ENCODE measurements at places on chromosomes 4 and X.
A peak's percentile ranks its signal among the peaks of the same experiment; 100 is the strongest.

DNA sequence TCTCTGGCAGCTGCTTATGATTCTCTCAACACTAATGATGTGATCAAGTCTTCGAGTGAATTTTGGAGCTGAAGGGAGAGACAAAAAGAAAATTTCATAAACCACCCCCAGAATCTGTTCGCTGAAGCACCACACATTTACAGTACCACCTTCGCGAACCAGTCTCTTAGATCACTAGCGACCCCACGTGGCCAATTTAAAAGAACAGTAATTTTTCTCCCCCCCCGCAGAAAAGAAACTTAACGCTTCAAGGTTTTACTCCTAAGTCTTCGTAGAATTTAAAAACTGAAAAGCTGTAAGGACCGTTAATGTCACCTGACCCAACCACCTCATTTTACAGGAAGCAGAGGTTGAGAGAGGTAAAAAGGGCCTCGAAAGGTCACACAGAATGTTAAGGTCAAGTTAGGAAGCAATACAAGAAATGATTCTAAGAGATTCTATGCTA, 187.5 kb downstream of the QDPR start:
- DNase-seq: peak; percentile 1

GRCh38 chrX:69523314-69523713, 19.2 kb downstream of the NALF2 start:
- no peak for DNase-seq

DNA sequence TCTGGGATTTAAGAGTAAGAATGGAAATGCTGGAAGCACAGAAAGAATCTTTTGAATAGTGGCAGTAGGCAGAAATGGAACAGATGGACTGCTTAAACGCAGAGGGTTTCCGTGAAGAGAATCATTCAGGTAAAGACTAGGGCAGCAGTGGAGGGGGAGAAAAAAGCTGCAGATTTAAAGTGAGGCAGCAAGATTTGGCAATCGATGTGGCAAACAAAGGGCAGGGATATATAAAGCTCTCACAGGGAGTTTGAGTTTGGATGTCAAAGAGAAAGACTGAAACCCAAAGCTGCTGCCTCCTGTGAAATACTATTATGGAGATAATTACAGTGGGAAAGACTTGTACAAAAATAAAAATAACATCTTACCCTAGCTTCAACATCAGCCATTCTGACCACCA, 384.0 kb downstream of the CENPC start:
- no peak for DNase-seq

- no peak for DNase-seq
These were observed 116.7 kb downstream of the HMX1 start for GRCh38 chr4:8754634-8755589.

- DNase-seq: no peak
These were observed 25.6 kb downstream of the KDM6A start for GRCh38 chrX:44898411-44899221.

DNA sequence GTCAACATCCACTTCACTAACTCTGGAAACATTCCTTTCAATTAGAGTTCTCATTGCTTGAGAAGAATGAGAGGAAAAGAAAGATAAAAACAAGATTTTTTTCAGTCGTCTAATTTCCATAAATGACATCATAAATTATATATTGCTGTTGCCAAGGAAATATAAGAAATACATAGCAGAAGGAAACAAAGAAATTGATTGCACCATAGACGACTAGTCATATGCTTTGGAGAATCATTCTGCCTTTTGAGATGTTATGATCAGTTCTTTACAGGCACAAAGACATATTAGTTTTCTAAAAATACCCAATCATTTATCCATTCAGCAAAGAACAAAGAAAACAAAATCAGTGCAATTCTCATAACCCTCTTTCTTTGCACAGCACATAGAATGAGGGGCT, 672 bp upstream of the C1QTNF7 start:
- no peak for DNase-seq

GRCh38 chr4:22762548-22762947, 69.8 kb downstream of the GBA3 start:
- no peak for DNase-seq

GRCh38 chr4:108049406-108049805, 59.7 kb downstream of the HADH start:
- no peak for DNase-seq

DNA sequence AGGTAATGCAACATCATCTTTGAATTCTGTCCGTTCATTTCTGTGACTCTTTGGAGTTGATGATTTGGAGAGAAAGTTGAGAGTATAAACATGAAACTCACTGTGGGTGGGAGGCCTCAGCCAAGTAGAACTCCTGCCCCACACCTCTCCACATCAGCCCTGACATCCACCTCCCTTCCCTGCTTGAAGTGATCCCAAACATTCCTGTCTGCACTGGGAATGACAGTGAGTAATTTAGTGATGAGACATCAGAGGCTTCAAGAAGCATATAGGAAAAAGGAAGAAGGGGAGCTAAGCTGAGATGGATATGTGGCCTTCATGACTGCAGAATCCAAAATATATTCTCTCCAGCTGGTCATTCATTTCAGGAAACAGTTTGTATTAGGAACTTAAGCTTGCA, 151.8 kb downstream of the SPATA18 start:
- no peak for DNase-seq

DNA sequence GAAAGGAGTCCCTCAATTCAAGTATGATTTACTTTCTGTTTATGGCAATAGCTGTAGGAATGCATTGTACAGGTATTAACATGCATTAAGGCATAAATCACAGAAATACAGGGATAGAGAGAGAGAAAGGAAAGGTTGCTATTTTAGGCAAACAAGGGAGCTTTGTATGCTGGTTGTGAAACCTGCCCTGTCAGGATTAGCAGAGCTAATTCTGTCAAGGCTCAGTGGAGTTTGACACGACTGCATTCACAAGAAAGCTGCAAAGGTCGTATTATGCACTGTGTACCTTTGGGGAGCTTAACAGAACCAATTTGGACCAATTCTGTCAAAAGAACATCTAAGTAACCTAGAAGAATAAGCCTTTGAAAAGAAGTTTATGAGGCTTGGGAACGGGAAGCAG, 239.3 kb downstream of the GRIA2 start:
- no peak for DNase-seq

GRCh38 chrX:154135458-154136229, 8.4 kb upstream of the OPN1LW start:
- DNase-seq: peak; percentile 24

GRCh38 chrX:106903291-106903824, at the start of gene RIPPLY1:
Gene RIPPLY1, minus strand, starts transcription at chrX:106903341. Its CDS starts 54 bp downstream, at chrX:106903287.
- DNase-seq: peak; percentile 63

DNA sequence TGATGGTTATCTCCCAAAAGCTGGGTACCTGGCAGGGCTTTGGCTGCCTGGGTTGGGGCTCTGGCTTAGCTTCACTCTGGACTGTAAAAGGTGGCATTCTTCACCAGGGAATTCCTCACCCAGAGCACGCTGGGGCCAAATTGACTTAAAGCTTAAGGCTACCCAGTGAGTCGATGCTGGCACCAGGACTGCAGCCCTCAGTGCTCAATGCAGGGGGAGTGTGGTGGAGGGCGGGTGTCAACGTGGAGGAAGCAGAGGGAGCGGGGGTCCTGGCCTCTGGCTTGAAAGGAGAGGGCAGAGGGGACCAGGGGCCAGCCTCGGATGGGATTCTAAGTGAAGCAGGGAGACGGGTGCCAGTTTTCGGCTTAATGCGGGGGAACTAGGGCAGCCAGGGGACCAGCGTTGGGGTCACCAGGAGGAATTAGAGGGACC, 446 bp upstream of the FAM50A start:
- no peak for DNase-seq

- no peak for DNase-seq
These were observed 33.3 kb downstream of the SLIT2 start for GRCh38 chr4:20284990-20285389.

GRCh38 chr4:10051517-10052135, 30.3 kb upstream of the SLC2A9 start:
- DNase-seq: no peak

DNA sequence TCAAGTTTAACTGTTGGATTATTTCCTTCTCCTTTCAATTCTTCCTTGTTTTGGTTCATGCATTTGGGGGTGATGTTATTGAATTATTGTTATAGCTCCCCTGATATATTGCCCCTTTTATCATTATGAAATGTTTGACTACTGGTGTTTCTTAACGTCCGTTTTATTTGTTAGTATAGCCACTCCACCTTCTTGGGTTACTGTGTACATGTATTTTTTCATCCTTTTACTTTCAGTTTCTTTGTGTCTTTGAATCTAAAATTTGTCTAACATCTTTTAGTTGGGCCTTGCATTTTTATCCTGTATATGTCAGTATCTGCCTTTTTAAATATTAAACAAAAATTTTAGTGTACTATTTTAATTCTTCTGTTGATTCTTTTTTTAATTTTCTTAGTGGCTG, 88.7 kb downstream of the TNIP2 start:
- DNase-seq: no peak

- peak; percentile 42 for DNase-seq
These were observed 36.3 kb downstream of the SULT1E1 start for GRCh38 chr4:69823481-69824186.

GRCh38 chrX:46117234-46117633, 428.0 kb downstream of the ZNF674 start:
- DNase-seq: no peak

- DNase-seq: no peak
These were observed 71.4 kb upstream of the TTC29 start for GRCh38 chr4:147017081-147017480.

GRCh38 chr4:10273030-10273429, 156.4 kb upstream of the WDR1 start:
- DNase-seq: no peak

DNA sequence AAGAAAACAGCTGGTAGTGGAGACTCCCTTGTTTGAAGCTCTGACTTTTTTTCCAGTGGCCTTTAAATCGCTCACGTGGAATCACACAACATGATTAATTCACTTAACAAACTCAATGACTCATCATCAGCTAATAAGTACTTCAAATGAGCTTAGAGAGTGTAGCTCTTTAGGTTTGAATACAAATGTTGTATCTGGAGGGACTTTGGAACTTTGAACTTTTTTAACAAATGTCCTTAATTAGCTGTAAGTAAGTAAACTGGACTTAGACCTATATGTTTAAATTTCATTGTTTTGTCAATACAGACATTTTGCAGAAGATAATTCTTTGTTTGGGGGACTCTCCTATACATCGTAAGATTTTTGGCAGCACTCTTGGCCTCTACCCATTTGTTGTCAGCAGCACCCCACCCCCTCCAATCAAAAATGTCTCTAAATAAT, 581.1 kb downstream of the SPRY1 start:
- DNase-seq: peak; percentile 40

GRCh38 chr4:148634476-148634875, 192.3 kb upstream of the NR3C2 start:
- DNase-seq: peak; percentile 91

DNA sequence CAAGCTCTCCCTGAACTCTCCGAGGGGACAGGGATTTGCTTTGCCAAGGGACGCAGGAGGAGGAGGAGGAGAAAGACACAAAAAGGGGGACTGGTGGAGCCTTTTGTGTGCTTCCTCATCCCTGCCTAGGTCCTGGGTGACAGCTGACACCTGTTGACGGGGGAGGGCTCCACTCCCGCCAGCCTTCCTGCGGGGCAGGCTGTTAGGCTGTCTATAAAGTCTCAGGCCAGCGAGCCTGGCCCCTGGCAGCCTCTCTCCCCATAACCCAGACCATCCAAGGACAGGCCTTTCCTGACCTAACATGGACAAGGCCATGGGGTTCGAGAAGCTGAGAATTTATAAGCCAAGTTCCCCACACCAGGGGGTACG, 832 bp upstream of the EVC2 start:
- peak; percentile 87 for DNase-seq

GRCh38 chrX:45794323-45794994, 593.8 kb upstream of the DIPK2B start:
- no peak for DNase-seq

DNA sequence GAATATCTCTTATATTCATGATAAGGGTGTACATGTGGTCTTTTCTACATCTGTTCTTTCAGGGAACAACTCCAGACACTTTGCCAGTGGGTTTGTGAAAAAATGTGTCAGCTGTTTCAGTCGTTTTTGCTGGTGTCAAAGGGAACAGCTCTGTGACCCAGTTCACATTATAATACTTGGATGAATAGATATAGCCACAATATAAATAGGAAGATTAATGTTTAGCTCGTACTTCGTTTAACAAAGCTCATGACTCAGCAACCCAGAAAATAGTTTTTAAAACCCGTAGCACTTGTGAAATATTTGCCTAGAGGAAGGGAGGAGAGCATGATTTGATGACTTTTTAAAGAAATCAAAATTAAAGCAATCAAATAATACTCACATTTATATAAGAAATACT, 7.9 kb downstream of the LIAS start:
- DNase-seq: peak; percentile 78

DNA sequence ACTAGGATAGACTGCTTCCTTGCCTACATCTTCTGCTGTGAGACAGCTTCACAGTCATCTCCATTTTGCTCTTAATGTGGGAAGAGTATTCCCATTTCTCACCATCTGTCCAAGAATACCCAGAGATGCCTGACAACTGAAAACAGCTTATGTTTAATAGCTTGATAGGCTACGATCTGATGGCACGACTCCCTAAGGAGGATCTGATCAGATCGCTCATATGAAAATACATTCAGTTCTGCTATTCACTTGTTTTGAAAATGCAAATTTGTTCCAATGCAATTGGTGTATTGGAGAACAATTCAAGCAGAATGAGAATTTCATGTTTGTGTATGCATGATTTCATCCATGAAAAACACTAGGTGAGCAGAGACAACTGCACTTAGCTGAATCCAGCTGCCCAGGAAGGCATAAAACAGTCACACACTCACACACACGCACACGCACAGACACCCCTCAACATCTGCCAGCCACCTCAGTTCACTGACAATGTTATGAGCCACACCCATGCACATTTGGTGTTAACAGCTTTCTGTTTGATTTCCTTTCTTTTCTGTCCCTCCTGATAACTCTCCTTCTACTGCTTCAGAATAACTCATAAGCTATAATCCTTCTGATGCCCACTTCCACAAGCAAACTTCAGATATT, 29.6 kb downstream of the TRIML1 start:
- DNase-seq: no peak

GRCh38 chrX:129116676-129117470, 406.4 kb downstream of the SMARCA1 start:
- DNase-seq: no peak

DNA sequence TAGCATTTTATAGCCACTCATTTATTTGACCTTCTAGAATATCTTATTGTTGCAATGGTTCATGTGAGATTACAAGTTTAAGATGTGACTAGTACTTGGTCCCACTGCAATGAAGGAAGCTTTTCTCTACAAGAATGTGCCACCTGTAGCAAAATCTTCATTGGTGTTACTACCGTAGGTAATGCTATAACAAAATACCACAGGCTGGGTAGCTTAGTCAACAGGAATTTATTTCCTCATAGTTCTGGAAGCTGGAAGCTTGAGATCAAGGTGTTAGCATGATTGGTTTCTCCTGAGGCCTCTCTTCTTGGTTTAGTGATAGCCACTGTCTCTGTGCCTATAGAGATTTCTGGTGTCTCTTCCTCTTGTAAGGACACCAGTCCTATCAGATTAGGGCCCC, 441.0 kb downstream of the GPM6A start:
- no peak for DNase-seq
